CD4-positive, alpha-beta memory T cell (primary cell): ENCODE measurements at places on chromosomes 2 and 18. TPM values are rescaled to one million over a fixed set of nuclear protein-coding genes. Genes with fewer than 3 reads are reported as not detected.

TOGARAM2 gene
- 1.6 TPM for polyA plus RNA-seq

GRHL1 gene
- polyA plus RNA-seq, result 0.33 TPM

DNA sequence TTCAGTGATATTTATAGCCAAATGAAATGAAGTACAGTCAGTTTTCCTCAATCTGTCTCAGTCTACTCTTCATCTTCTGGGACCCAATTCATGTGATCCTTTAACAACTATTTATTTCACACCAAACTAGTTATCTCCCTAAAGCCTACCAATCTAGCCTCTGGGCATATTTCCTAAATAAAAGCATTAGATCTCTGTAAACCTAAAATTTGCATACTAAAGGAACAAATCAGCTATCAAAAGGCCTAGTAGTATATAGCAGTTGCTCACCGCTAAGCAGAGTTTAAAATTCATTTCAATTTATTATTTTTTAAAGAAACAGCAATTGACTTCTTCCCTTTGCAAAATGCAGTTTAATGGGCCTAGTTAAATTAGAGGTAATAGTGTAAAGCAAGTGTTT lies 280.2 kb downstream of the ZEB2 start:
- no peak for DNase-seq

- DNase-seq, result peak; percentile 36
Measured at GRCh38 chr2:69375494-69376353, 11.3 kb downstream of the GFPT1 start.

GRCh38 chr18:44411262-44411905 lies 269.3 kb upstream of the SETBP1 start:
- no peak for DNase-seq

GRCh38 chr2:24214880-24215279 lies 40.0 kb downstream of the FAM228A start:
- peak; percentile 12 for DNase-seq

KYNU gene
- not detected for polyA plus RNA-seq

DNA sequence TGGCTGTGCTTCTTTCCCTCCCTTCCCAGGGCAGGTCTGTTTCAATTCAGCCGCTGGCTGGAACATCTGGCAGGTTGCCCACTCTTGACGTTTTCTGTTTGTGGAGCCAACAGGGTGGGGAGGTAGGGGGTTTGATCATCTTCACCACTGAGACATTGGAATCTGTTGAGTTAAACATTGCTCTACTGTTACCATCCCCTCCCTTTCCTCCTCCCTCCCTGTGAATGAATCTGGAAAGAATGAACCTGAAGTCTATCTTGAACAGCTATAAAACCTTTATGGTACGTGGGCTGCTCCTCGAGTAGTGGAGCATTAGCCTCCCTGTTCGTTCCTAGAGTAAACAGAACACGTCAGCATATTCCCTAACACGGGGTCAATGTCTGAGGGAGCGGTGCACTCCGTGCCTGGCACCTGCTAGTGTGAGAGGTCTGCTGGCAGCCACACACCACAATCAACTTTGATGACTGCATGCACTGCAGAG lies 249.9 kb upstream of the RBBP8 start:
- no peak for DNase-seq

GRCh38 chr18:78242254-78242643 lies 737.4 kb upstream of the SALL3 start:
- no peak for DNase-seq

FBXO15 gene
- 2.2 TPM for polyA plus RNA-seq

DNA sequence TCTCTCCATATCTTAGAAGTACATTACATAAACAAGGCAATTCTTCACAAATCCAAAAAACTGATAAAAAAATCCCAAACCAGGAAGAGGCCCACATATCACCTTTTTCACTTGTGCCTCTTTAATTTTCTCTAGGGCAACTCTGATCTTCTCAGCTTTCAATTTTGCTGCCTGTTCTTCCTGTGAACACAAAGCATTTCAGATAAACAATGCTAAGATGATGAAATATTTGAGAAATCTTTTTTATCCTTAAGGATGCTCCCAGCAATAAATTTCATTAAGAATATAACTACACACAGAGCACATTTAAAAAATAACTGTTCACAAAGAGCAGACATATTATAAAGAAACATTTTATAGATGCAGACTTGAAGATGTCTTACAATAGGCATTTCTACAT lies 73.4 kb downstream of the RAPH1 start:
- DNase-seq, result no peak

GRCh38 chr18:36415625-36416024 lies 118.1 kb downstream of the FHOD3 start:
- DNase-seq, result no peak

GRCh38 chr2:165293440-165294420 lies 54.5 kb downstream of the SCN2A start:
- DNase-seq, result peak; percentile 74

DNA sequence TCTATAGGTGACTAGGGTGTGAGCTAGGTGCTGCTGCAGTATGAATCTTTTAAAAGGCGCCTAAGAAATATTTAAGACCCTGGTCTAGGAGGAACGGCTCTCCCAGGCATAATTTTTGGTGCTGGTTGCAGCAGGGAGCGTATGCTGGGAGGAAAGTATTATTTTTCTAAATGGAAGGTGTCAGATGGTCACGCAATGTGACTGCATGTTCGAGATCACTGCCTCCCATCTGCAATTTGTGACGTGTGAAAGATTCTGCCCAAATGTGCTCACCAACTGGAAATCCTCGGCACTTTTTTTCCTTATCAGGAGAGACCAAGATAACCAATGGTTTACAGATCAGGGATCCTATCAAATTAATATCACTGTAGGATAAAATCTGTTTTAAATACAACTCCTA lies 95.6 kb upstream of the KLHL14 start:
- DNase-seq, result no peak

DNA sequence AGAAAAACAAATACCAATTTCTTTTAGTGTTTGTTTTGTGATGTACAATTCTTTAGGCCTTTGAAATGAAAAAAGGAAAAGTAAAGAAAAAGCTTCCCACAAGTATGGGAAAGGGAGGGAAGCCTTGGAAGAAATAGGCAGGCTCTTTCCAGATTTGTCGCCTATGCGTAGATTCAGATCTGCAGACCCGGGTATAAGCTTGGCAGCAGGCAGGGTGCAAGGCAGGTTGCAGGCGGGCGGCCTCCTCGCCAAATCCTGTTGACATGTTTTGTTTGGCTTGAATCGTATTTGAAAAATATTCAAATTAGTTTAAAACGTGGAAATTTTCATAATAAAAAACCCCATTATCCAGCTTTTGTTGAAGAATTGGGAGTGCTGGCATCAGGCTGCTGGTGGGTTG lies 104.3 kb downstream of the ACOXL start:
- no peak for DNase-seq

- no peak for DNase-seq
Measured at GRCh38 chr18:67276638-67277037, 239.9 kb downstream of the DSEL start.

GRCh38 chr18:76679259-76679658 lies 143.1 kb upstream of the ZNF236 start:
- DNase-seq, result no peak

- no peak for DNase-seq
Measured at GRCh38 chr2:71571945-71572344, 118.6 kb downstream of the DYSF start.

DNA sequence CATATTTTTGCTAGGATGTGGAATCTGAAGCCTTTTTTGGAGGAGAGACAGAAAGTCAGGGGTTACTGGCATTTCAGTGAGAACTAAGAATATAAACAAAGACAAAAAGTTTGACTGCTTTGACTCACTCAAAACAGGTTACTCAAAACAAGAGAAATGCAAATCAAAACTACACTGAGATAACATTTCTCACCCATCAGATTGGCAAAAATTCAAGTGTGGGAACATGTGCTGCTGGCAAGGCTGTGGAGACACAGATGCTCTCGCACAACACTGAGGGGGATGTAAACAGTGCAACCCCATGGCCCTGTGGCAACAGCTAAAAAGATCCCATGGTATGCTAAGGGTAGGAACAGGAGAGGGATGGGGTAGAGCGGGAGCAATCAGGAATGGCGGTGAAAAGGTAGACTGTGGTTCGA lies 86.6 kb downstream of the DTNB start:
- no peak for DNase-seq

COBLL1 gene
- 0.42 TPM for polyA plus RNA-seq

DNA sequence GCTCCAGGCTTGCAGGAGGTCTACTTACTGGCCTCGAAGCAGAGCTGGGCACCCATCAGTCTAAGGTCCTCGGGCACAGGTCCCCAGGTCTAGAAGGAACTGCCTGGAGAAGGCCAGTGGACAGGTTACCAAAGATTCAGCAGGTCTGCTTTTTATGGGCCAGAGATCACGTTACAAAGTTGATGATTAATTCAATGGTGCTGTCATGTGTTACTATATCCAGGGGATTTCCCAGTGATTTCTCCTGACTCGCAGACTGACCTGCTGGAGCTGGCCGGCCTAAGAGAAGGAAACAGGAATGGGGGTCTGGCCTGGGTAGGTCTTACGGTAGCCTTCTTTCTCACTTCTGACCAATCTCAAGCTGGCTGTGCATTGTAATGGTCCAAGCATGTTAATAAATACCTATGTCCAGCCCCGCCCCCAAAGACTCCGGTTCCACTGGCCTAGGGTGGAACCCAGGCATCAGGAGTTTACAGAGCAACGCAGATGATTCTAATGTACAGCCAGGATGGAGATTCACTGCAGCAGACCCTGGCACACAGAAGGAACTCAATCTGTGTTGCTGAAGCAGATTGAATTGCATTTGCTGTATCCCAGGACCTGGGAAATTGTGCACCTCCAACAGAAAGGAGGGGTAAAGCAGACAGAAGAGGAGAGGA lies at the start of gene NEURL3:
Gene NEURL3, minus strand, starts transcription at position 127 of the 659 bp plus-strand sequence. Its CDS starts 71 bp downstream, at position 56.
- DNase-seq, result no peak

RNPEPL1 gene
- 13.6 TPM for polyA plus RNA-seq

UCN gene
- polyA plus RNA-seq, result not detected

HOXD12 gene
- not detected for polyA plus RNA-seq

CRACDL gene
- polyA plus RNA-seq, result 1.3 TPM

- DNase-seq, result no peak
Measured at GRCh38 chr2:173354073-173354581, 545 bp upstream of the CDCA7 start.
